ENCODE measurements at places on chromosomes 4 and X.
A peak's percentile ranks its signal among the peaks of the same experiment; 100 is the strongest.

- no peak for DNase-seq
Observed at GRCh38 chr4:177182166-177182565, 127.5 kb upstream of the NEIL3 start.

- no peak for DNase-seq
Observed at GRCh38 chr4:152556283-152556682, 20.4 kb upstream of the FBXW7 start.

DNA sequence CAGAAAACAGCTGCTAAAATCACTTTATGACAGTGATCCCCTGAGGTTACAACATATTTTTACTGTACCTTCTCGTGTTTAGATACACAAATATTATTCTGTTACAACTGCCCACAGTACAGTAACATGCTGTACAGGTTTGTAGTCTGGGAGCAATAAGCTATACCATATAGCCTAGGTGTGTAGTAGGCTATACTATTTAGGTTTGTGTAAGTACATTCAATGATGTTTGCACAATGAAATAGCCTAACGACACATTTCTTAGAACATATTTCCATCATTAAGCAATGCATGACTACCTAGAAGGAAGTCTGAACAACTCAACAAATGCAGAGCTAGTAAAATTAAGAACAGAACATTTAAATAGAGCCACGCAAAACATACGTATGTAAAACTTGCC lies 112.7 kb downstream of the ZAR1 start:
- DNase-seq: no peak

- no peak for DNase-seq
Observed at GRCh38 chr4:75654905-75655304, 18.3 kb downstream of the G3BP2 start.

- DNase-seq: no peak
Observed at GRCh38 chrX:50430917-50431575, 39.6 kb downstream of the DGKK start.

GRCh38 chr4:93981594-93981993 lies 153.0 kb downstream of the ATOH1 start:
- DNase-seq: no peak

GRCh38 chrX:147533426-147533825 lies 378.3 kb upstream of the FMR1 start:
- DNase-seq: no peak

GRCh38 chr4:39714166-39714565 lies 16.2 kb downstream of the UBE2K start:
- DNase-seq: no peak

- DNase-seq: no peak
Observed at GRCh38 chr4:188110036-188110435, 633 bp upstream of the TRIML2 start.

DNA sequence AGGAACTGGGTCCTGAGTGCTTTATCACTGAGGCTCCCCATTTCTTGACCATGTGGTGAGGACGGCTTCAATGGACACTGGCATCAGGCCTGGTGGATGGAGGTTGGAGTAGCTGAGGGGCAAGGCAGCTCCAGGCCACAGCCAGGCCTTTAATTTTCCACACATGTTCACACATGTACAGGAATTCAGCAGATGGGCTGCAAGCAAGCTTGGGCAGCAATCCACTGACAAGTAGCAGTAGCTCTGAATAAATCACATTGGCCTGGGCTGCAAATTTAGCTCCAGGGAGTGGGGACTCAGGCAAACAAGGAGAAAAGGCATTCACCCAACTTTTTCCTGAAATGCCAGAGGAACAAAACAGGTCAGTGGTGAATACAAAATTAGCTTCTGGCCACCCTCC lies 107.8 kb upstream of the SCML1 start:
- DNase-seq: no peak

GRCh38 chr4:41880022-41880837 lies 55.0 kb upstream of the TMEM33 start:
- DNase-seq: no peak

- no peak for DNase-seq
Observed at GRCh38 chr4:184899261-184900134, 73.7 kb upstream of the ACSL1 start.

DNA sequence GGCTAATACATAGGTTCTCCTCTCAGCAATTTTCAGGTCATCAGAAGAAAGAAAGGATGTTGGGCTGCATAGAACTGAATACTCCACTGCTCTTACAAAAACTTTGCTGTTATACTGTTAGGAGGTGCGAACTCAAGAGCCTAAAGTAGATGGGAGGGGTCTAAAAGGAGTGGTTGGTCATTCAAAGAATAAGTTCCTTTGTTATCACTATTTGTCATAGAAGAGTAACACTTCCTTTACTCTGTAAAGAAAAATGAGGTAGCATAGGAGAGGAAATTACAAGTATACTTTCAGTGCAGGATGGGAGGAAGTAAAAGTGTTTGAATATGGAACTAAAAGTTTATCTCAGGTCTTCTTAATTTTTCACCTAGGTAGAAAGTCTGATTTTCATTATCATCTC lies 61.5 kb downstream of the CCNI start:
- DNase-seq: no peak

DNA sequence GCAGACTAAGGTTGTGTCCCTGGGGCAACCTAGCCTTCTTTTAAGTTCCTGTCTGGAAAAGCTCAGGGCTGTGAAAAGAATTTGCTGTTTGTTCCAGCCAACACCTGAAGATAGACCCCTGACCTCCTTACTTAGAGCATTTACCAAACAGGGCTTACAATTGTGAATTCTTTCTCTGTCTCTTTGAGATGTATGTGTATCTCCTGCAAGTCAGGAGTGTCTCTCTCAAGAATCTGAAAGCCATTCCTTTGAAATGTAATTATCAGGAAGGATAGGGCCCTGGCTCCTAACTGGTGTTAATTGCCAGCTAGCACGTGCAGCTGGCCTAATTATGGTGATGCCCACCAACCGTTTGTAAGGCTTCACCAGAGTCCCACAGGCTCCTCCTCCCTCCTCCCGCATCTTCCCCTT lies 18.2 kb downstream of the CCNG2 start:
- DNase-seq: no peak

- no peak for DNase-seq
Observed at GRCh38 chrX:108087792-108088191, 3.5 kb downstream of the PSMD10 start.

GRCh38 chrX:85544609-85545008 lies 165.1 kb upstream of the POF1B start:
- no peak for DNase-seq

DNA sequence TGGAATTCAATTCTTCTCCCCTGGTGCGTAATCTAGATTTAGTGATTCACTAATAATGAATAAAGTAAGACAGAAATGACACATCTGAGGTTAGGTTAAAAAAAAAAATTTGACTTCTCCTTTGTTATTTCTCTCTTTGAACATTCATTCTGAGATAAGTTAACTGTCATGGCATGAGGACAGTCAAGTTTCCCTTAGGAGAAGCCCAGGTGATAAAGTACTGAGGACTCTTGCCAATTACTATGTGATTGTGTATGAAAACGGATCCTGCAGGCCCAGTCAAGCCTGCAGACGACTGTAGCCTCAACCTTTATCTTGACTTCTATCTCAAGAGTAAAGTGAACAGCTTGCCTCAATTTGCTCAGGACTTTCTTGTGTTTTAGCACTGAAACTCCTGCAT lies 293.2 kb downstream of the PRR32 start:
- no peak for DNase-seq

- no peak for DNase-seq
Observed at GRCh38 chrX:37314531-37314930, 34.6 kb upstream of the PRRG1 start.

DNA sequence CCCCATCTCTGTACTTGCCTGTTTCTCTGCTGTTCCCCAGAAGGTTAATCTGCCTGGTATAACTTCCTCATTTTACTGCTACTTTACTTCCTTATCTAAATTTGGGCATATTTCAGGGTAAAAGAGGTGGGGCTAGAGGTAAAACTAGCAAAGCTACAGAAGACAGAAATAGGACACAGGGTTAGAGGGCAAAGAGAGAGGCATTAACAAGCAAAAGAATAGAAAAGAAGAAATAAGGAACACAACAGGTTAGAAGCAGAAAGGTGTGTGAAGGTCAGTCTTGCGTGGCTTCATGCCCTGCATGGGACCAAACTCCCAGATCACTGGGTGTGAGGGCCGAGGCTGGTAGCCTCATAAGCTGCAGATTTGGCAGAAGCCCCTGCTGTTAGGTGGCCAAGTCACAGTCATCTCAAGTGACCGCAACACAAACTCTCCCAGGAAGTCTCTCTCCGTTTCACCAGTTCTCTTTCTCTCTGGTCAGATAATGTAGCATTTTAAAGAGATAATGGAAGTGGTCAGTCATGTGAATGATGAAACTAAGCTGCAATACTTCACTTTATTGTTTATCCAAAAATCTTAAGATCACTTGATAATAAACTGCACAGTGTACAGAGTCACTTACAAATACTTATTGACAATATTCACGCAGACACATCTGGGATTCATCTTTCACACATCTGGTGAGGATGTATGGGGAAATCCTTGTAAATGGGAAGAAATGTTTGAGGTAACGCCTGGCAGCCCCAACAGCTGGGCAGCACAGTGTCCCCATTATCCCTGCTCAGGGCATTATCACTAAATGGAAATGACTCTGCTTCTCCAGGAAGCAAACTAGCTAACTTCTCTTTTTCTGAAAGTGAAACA lies 16.4 kb downstream of the TMEM154 start:
- no peak for DNase-seq

GRCh38 chr4:87865960-87866598 lies 33.3 kb downstream of the MEPE start:
- DNase-seq: no peak

- no peak for DNase-seq
Observed at GRCh38 chrX:136812286-136812685, 31.6 kb upstream of the ARHGEF6 start.

DNA sequence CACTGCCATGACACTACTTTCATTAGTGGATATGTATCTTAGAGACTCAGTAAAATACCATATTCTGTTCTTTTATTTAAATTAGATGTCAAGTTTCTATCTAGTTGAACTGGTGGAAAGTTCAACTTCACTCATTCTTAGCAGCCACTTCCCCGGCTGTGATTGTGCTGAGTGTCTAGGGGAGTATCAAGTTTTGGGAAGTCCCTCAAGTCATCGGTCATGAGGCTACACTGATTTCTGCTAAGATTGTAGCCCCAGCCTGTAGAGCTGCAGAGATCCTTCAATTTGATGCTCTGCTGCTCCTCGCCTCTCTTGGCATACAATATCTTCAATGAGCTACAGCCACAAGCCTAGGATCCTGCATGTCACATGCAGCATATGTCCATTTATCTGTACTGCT lies 53.9 kb downstream of the DMP1 start:
- DNase-seq: no peak

GRCh38 chrX:31845003-31845402 lies 773.2 kb upstream of the FTHL17 start:
- DNase-seq: no peak

GRCh38 chr4:87732033-87732765 lies 67.2 kb upstream of the IBSP start:
- DNase-seq: no peak

GRCh38 chr4:76723924-76724323 lies 174.0 kb downstream of the SOWAHB start:
- no peak for DNase-seq

GRCh38 chr4:101163936-101164335 lies 183.4 kb downstream of the PPP3CA start:
- DNase-seq: no peak

DNA sequence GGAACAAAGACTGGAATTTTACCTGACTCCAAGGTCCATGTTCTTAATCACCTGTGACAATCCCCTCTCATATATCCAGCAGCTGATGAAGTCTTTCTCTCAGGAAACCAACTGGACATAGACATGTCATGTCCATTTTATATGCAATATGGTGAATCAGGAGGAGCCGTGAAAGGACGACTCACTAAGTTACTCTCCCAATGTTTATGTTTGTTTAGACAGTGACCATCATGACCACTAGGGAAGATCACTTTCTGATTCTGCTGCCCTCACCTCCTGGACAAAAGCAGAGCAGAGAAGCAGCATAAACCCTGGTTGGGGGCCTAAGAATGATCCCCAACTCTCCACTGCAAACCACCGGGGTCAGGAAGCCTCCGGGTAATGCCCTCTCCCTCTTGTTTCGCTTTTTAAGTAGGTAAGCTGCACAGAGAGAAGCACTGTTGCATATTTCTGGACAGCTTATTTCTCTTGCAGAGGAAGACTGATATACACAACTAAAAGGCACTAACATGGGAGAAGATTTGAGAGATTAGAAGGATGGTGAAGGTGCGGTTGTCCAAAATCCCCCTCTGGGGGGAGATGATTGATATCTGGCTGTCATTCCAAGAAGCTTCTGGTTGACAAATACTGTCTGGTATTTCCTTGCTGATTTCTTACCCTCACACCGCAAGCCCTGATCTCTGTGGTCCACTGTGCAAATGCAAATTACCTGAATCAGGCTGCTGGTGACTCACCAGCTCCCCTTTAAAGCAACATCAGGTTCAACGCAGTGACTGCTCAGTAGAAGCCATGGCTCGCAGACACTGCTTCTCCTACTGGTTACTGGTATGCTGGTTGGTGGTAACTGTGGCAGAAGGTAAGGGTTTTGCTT lies at the start of gene ODAPH:
Gene ODAPH (plus strand): TSS at position 773 of the 871 bp plus-strand sequence. CDS start 17 bp downstream, at position 790.
- no peak for DNase-seq

- DNase-seq: no peak
Observed at GRCh38 chrX:63514569-63515080, 163.5 kb upstream of the SPIN4 start.

- DNase-seq: no peak
Observed at GRCh38 chr4:183130328-183131155, 31.5 kb downstream of the WWC2 start.

GRCh38 chr4:54322818-54323417 lies 93.8 kb downstream of the PDGFRA start:
- peak; percentile 53 for DNase-seq

DNA sequence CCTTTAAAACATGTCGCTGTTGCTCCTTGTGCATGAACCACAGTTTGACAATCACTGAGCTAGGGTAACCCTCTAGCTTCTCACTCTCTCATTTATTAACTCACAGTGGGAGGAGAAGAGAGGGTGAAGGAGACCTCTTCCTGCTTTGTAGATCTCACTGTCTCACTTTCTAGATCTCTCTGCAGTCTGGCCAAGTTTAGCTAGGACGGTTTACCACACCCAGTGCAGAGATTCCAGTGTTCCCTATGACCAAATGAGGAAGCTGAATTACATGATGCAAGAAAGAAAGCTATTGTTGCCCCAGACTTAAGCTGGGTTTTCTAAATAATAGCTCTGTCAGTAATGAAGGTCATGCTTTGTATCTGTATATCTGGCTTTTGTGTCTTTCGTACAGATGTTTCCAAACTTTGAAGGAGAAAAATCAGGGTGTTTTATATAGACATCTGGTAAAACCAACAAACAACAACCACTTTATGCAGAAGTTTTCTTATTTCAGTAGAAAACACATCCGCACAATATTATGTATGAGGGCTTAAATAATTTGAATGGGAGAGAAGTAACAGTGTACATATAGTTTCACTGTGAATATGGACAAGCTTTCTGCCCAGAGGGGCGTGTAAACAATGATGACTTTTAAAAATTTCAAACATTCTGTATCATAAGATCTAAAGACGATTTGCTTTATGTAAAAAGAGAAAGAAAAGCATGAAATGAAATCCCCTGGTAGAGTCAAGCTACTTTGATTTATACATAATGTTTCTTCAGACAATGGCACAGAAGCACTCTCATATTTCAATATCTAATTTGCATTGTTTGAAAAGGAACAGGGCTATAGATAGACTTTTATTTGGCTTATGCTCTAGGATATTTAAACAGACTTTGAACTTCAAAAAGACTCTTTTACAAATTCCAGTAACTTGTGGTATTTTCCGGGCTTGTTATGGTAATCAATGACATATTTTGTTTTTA lies 582.3 kb downstream of the FSTL5 start:
- no peak for DNase-seq

- no peak for DNase-seq
Observed at GRCh38 chr4:168019019-168019651, 73.2 kb upstream of the ANXA10 start.

Data from posterior cingulate gyrus (tissue), 11 donors.